Stimulated activated naive CD8-positive, alpha-beta T cell treated with anti-CD3 and anti-CD28 coated beads, Interleukin-15, Interleukin-2, amounts not matched to agents 100 U/mL and 50 U/mL, for 24 hours (primary cell): ENCODE measurements at places on chromosomes 6 and 20.

DNA sequence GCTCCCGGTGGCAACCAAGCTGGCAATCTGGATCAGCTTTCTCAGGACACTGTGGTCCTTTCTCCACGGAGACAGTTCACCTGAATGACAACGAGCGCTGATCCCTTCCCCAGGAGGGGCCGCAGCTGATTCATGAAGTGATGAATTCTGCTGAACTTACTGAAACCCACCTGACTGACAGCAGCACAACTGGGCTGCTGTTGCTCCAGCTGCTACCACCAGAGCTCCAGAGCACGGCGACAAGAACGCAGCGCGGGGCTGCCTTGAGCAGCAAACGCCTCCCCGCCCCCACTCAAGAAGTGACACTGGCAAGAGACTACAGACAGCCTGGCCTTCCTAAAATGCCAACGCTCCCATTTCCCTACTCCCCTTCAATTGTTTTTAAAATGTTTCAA is 10.0 kb downstream of the PXDC1 start:
- DNase-seq, result no peak

DNA sequence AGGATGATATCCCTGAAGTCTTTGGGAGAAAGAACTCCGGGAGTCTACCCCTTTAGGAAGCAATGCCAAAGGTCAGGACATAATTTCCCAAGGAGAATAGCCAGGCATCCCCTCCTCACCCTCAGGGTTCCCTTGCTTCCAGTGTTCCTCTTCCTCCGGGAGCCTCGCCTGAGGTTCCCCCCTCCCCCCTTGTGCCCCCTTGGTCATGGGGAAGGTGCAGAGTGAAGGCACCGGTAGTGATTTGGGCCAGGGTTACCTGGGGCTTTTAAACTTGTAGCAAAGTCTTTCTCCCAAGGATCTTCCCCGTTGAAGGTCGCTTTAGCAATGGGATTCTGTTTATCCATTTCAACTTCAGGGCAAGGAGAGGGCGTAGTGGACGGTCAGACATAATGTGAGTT is 1.2 kb downstream of the ISM1 start:
- DNase-seq, result no peak

- no peak for DNase-seq
These were observed 3.5 kb downstream of the TFAP2A start for GRCh38 chr6:10411131-10411970.

GRCh38 chr20:38685853-38686473 is 38.3 kb upstream of the SLC32A1 start:
- DNase-seq, result peak; percentile 49

GRCh38 chr6:160160450-160160849 is 38.8 kb downstream of the SLC22A1 start:
- no peak for DNase-seq

- DNase-seq, result no peak
These were observed at the start of gene CD93 for GRCh38 chr20:23086056-23086566. Gene CD93, minus strand, starts transcription at chr20:23086324. Its CDS starts 132 bp downstream, at chr20:23086192.

- no peak for DNase-seq
These were observed 123.4 kb downstream of the TASP1 start for GRCh38 chr20:13515291-13515690.

GRCh38 chr20:3614466-3614865 is 48.7 kb downstream of the GFRA4 start:
- DNase-seq, result no peak

DNA sequence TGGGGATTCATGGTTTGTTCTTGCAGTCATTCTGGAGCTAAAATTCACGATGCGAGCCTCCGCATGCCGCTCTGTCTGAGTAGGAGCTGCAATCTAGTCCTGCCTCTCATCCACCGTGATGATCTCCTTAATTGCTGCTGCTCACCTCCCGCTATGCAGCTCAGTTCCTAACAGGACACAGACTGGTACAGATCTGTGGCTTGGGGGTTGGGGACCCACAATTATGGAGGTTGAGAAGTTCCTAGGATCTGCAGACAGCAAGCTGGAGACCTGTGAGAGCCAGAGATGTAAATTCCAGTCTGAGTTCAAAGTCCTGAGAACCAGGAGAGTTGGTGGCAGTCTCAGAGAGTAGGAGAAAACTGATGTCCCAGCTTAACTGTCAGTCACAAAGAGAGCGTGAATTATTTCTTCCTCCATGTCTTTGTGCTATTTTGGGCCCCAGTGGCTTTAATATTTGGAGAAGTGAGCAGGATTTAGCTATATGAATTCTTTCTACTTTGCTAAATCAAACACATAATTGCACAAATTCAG is 378.7 kb upstream of the MAN1A1 start:
- no peak for DNase-seq

DNA sequence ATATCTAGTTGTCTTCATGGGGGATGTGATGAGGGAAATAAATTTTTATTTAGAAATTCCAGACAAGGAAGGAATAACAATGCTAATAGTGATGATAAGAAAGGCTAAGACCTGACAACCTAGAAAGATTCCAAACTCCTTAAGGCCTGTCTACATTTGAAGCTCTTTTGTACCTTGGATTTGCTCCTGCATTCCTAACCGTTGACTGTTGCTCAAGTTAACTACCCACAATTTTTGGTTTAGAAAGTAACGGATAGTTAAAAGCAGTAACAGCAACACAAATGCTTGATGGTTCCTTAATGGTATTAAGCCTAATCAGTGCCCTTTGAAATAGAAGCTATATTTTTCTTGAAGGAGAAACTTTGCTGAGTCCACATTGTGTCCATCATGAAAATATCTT is 52.9 kb downstream of the TRMT11 start:
- DNase-seq, result no peak

DNA sequence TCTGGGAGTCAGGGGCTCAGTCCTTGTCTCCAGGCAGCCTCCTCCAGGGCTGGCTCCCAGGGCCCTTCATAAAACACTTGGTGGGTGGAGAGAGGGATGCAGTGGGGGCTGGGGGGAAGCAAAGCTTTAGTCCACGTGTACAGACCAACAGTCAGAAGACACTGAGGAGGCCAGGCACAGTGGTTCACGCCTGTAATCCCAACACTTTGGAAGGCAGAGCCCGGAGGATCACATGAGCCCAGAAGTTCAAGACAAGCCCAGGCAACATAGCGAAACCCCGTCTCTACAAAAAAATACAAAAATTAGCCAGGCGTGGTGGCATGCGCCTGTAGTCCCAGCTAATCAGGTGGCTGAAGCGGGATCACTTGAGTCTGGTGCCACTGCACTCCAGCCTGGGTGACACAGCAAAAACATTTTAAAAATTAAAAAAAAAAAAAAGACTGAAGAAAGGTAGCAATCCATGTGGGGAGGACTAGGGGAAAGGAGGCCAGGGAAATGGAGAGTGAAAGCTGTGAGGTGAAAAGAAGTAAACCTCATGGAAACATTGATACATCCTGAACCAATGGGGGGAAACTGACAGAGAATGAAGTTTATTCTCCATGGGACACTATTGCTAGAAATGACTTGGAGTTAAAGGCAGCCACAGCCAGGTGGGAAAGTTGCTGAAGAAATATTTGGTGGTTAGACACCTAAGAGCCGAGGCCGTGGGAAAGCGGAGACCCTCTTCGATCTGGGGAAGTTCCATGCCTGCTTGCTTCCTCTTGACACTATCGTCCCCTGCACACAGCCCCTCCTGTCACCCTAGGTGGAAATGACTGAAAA is 35.4 kb downstream of the PIM1 start:
- DNase-seq, result peak; percentile 51

- no peak for DNase-seq
These were observed 226.3 kb upstream of the RGS17 start for GRCh38 chr6:153357391-153357790.

GRCh38 chr6:115896538-115897129 is 164.1 kb downstream of the FRK start:
- DNase-seq, result no peak

DNA sequence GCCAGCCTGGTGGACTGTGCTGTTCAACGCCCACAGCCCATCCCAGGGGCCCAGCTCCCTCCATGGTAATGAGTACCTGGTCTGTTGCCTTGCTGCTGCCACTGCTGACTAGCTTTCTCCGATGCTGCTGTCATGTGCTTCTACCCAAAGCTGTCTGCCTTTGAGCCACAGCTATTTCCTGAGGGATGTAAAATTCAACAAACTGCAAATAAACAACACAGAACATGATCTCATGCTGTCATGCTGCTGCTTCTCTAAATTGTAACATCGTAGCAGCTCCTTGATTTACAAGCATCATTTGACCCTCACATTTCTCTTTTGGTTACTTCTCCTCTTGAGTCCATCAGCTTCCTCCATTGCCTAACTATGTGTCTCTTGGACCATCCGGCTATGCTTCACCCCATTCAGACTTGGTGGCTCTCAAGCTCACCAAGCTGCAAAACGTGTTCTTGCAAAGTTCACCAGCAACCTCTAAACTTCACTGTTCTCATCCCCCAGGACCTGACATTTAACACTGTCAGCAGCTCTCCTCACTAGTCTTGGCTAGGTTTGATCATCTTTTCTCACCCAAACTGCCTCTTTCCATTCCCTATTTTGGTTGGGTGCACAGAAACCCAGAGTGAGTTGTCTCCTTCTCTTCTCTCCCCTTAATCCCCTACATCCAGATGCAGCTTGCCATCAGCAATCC is 54.6 kb downstream of the FYN start:
- no peak for DNase-seq

DNA sequence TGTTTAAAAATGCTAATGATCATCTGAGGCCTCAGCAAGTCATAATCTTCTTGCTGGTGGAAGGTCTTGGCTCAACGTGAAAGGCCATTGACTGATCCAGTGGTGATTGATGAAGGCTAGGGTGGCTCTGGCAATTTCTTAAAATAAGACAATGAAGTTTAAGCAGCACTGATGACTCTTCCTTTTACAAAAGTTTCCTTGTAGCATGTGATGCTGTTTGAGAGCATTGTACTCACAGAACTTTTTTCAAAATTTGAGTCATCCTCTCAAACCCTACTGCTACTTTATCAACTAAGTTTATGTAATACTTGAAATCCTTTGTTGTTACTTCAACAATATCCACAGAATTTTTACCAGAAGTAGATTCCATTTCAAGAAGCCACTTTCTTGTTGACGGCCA is 382.3 kb downstream of the ESR1 start:
- no peak for DNase-seq

GRCh38 chr6:160035693-160036330 is 66.9 kb downstream of the IGF2R start:
- no peak for DNase-seq

GRCh38 chr6:169224185-169224695 is 29.4 kb downstream of the THBS2 start:
- DNase-seq, result no peak

DNA sequence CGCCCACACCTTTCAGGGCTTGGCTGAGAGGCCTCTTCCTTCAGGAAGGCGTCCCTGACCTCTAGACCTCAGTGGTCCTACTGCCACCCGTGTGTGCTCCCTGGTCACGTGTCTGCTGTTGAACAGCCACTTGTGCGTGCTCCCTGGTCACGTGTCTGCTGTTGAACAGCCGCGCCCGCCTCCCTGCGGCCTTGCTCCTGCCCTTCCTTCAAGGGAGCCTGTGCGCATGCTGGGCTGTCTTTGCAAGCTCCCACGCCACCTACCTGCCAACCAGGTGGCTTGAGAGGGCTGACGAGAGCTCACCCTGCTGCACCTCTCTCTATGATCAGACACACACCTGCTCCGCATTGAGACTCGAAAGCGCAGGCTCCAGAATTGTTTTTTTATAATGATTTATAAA is 179.3 kb downstream of the BMP7 start:
- no peak for DNase-seq

DNA sequence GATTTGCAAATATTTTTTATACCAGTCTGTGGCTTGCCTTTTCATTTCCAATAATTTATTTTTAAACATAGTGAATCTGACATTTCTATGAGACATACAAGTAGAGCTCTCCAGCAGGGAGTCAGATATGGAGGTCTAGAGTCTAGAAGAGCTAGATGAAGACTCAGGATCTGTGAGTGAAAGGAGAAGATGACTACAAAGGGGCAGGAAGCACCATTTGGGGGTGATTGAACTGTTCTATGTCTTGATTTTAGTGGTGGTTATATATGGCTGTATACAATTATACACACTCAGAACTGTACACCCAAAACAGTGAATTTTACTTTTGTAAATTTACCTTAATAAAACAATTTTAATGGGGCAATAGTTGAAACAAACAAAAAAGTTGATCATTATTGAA is 127.9 kb upstream of the BACH2 start:
- no peak for DNase-seq

DNA sequence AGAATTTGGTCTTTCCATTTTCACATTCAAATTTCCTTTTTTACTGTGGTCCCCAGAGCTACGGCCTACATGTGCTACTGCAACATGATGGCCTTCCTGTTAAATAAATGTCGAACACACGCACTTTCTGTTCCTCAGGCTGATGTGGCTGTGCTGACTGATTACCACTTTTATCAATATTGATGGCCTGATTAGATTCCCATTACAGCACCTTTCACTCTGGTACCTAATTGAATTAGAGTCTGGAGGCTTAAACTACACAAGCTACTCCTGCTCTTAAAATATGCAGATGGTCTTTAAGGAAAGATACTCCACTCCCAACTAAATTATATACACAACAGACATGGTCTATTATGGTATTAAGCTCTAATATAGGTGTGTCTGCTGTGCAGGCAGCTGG is 301.6 kb downstream of the FRK start:
- no peak for DNase-seq

- DNase-seq, result no peak
These were observed 328.2 kb downstream of the PHF3 start for GRCh38 chr6:63963769-63964315.

- no peak for DNase-seq
These were observed 859 bp upstream of the KIF25 start for GRCh38 chr6:167996424-167997199.
